Jurkat, Clone E6-1 (cell line): ENCODE measurements at places on chromosomes 2 and 18.

- DNase-seq, result no peak
These were observed 2.4 kb upstream of the MSGN1 start for GRCh38 chr2:17813742-17814473.

DNA sequence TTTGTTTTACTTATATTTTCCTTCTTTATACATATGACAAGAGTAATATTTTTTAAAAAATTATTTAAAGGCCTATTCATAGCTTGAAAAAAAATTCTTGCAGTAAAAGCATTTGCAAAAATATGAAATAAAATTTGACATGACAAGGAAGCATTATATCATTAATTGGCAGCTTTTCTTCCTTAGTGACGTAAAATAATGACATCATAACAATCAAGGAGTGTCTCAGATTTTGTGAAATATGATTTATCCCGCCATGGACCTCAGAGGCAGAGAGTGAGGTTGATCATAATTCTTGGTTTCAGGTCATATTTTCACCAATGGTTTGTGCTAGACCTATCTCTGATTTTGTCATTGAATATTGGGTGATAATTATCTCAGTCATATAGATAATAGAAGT lies 176.0 kb downstream of the MIB1 start:
- no peak for DNase-seq

DNA sequence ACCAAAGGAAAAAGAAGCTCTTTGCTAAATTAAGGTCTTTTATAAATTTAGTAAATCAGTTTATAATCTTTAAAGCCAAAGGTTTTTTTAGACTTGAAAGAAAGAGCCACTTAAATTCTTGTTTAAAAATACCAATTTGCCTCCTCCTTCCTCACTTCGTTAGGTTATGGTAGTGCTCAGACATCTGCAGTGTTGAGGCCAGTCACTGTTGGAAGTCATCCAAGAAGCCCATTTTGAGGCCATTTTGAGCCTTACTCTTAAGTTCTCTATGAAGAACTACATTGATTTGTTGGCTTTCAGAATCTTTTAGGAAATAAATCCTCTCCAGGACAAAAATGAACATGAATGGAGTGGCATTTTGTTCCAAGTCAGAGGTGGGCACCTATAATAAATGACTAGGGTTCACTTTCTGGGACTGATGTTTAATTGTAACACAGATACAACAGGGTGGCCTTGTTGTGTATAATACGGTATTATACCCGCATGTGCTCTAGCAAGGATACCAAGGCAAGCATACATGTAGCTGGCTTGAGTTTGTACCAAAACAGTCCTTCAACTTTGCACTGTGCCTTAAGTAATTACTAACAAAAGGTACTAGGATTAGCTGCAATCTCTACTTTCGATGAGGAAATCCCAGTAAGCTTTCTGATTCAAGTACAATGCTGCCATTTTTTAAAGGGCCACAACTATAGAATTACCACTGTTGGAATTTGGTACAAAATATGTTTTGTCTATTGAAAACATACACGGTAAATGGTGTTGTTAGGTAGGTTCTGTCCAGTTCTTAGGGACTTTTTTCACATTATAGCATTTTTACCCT lies 22.8 kb downstream of the SLC66A3 start:
- DNase-seq, result no peak

DNA sequence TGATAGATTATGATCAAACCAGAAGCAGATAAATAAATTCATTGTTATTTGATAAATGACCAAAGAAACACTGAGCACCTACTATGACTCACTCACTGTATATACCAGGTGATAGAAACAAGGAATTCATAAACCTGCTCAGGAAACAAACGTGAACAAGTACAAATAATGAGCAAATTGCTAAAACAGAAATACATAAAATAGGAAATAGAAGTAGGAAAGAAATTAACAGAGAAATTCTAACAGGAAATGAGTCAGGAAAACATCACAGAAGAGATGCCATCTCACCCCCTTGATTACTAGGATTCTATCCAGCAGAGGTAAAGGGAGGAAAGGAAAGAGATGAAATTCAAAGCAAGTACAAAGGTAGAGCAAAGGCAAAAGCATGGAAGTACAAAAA lies 31.3 kb downstream of the EXOC6B start:
- no peak for DNase-seq

GRCh38 chr2:237440819-237441281 lies 26.9 kb upstream of the COL6A3 start:
- DNase-seq, result no peak

DNA sequence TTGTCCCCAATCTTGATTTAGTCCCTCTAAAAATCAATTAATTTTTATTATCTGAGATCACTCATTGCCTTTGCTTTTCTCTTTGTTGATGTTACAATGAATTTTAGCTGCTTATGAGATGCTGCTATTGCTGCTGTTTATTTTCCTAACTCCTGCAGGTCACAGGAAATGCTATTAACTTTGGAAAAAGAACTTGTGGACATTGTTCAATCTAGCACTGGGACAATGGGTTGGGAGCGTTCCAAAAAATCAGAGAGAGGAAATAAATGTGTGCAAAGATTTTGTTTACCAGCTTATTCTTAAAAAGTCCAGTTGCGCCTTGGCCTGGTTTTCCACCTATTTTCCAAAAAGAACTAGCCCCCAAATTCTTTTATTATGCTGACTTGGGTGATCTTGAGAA lies 268.3 kb downstream of the PTH2R start:
- no peak for DNase-seq

DNA sequence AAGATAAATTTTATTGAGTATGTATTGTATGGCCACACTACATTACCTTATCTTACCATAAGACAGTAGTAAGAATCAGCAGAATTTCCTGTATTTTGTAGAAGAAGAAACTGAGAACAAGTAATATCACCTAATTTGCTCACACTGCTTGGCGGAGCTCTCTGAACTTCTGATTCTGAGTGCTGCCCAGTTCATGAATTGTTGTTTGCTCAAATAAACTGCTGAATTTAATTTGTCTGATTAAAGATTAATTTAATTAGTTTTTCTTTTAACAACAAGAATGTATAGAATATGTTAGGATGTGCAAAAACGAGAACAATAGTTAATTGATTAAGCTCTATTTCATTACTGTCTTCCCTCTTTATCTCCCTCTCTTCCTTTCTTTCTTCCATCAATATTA lies 100.1 kb upstream of the ERBB4 start:
- no peak for DNase-seq

DNA sequence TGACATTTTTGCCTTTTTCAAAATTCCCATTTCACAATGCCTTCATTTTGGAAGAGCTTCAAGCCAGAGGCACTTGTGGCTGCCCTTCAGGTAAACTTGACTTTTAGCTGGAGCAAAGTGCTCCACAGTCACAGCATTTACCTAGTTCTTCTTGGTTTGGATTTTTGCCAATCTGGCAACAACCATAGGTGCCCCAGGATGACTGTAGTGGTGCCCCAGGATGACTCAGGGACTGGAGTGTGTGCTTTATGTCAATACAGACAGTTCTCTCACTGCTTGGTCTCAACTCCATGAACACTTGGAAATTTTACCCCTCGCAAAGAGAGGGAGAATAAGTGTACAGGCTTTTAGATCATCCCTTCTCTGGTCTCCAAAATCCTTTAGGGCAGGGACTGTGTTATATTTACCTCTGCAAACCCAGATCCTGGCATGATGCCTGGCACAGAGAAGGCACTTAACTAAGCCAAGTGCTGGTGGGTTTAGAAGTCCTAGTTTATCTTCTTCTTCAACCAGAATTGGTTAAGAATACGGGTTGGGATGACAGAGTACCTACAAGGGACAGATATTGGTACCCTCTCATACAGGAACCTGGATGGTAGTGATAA lies 15.3 kb upstream of the PTPN4 start:
- no peak for DNase-seq

DNA sequence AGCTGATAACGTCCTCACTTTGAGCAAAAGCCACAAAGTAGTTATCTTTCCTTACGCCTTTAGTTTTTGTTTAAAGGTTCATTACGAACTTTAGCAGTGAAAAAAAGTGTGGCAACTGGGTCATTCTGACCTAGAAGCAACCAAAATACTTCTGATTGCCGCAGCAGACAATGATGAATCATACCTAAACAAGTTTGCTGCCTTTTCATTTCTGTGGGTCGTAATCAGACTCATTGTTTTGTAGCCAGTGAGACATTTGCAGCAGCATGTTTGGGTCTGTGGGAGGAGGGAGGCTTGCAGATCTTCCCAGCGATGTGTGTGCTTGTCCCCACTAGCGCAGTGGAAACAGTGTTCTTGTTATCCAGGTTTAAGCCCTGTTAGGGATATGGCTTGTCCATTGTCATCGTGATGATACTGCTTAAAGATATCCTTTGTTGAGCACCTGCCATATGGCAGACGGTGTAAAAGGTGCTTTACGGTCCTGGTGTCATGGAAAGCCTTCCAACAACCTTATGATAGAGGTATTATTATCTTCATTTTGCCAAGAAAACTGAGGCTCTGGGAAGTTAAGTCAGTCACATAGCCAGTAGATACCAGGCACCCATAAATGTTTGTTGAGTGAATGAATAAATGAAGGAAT lies 1.3 kb upstream of the GREB1 start:
- DNase-seq, result no peak

GRCh38 chr2:30764021-30764800 lies 43.0 kb downstream of the CAPN13 start:
- DNase-seq, result no peak

- no peak for DNase-seq
These were observed 13.8 kb upstream of the ZFP36L2 start for GRCh38 chr2:43239981-43240765.

DNA sequence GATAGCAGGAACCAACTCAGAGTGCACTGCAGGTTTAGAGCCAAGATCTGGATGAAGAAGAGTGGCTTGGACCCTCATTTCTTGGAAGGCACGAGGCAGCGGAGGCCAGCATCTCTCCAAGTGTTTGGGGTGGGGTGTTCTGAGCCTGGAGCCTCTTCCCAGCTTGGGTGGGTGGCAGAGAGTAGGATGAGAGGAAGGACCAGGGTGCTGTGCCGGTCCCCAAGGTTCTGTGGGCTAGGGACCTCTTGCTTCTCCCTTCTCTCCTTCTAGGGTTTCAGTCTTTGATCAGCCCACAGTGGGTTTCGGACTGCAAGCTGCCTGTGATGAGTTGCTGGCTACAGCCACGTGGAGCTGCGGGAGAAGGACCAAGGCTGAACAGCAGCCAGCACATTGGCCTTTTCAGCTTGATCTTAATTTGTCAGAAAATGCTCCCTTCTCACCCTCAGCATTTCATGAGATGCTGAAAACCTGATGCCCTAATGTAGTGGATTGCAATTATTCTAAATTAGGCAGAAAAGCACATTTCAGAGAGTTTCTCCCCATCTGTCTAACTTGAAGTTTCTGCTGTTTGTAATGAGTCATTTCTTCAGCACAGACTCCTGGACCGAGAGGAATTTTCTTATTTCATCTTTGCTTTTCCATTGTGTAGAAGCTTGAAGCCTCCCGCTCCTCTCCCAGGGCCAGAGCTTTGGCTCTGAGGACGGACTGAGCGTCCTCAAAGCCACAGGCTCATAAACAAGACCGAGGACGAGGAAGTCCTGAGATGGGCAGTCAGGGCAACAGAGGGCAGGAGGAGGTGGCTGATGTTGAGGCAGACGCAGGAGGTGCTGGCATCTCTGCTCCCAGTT lies 99.1 kb upstream of the HDAC4 start:
- no peak for DNase-seq

DNA sequence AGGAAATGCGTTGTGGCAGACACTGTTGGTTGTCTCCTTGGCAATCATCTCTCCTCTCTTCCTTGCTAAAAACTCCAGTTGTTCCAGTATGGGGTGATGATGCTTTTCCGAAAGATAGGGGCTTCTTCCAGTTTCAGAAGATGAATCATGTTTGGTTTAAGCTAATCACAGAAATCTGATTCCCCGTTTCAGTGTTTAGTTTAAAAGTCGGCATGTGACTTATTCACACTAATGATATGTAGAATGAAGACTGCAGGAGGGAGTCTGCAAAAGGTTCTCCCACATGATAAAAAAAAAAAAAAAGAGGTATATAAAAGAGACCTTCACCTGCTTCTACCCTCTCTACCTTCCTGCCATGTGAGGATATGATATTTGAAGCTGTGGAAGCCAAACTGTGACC lies 239.0 kb upstream of the SIX2 start:
- no peak for DNase-seq

DNA sequence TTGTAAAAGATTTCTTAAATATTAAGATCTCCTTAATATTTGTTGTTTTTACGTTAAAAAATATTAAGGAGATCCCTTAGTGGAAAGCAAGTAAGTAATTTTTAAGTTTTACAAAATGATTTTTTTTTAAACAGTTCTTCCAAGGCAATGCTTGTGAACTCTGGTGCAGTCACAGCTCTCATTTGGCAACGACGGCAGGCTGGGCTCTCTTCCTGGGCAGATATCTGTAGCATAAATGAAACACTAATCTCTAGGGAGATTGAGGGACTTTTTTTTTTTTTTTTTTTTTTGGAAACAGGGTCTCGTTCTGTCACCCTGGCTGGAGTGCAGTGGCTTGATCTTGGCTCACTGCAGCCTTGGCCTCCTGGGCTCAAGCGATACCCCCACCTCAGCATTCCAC lies 38.5 kb downstream of the GORASP2 start:
- DNase-seq, result no peak

DNA sequence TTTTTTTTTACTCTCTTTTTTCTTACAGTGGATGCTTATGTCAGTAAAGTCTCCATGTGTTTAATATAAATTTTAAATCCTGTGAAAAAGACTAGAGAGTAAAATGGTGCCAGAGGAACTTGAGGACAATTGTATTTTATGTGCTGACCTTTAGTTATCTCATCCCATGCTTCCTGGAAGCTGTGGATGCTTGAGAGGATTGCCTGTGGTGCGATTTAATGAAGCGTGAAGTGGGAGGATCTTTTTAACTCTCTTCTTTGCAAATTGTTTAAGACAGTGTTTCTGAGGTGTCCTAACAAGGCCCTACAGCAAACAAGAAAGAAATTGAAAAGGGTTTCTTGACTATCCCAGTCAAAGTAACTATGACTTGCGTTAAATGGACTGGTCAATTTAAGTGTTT lies 84.2 kb downstream of the DTNA start:
- DNase-seq, result no peak

GRCh38 chr18:49456794-49457193 lies 3.7 kb downstream of the DYM start:
- no peak for DNase-seq

- DNase-seq, result peak; percentile 2
These were observed 209.4 kb downstream of the SP3 start for GRCh38 chr2:173755798-173756197.

- no peak for DNase-seq
These were observed 85.8 kb downstream of the UXS1 start for GRCh38 chr2:106108351-106108750.

GRCh38 chr2:118048401-118048800 lies 34.5 kb upstream of the CCDC93 start:
- no peak for DNase-seq

DNA sequence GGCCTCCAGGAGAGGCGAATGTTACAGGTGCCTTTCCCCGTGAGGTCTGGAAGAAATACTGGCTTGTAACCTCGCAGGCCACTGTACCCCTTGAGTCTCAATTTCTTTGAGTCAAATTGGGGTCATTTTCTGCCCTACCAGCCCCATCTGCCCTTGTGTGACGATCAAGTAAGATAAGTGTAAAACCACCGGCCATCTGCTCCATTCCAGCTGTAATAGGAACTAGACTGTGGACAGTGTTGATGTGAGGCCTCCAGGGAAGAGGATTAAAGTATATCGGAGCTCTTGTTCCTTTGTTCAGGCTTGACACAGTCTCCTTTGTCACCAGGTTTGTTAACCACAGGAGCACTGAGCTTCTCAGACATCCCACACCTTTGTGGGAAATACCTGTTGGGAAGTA lies 65.6 kb downstream of the MRPS9 start:
- no peak for DNase-seq

GRCh38 chr2:231514951-231515297 lies 15.3 kb downstream of the NMUR1 start:
- DNase-seq, result no peak

- DNase-seq, result no peak
These were observed 82.4 kb upstream of the KLHL29 start for GRCh38 chr2:23302591-23302990.
